ENCODE measurements at places on chromosomes 6 and 20. TPM values are rescaled to one million over a fixed set of nuclear protein-coding genes. Genes with fewer than 3 reads are reported as not detected.

DNA sequence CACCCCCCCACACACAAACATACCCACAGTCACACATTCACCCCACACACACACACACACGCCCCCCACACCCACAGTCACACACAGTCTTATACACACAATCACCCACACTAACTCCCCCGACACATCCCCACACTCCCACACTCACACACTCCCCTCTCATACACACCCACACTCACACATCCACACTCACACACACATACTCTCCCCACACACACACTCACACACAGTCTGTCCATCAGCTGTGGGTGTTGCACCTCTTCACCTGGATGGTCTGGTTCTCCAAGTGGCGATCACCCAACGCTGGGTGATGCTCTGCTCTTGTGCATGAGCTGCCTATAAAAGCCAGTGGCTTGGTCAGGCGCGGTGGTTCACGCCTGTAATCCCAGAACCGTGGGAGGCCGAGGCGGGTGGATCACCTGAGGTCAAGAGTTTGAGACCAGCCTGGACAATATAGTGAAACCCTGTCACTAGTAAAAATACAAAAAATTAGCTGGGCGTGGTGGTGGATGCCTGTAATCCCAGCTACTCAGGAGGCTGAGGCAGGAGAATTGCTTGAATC is 158.9 kb downstream of the SMOC2 start:
- no peak for DNase-seq

- DNase-seq = no peak
Measured at GRCh38 chr6:71444222-71444621, 155.6 kb downstream of the OGFRL1 start.

GRCh38 chr6:163876391-163876790 is 461.9 kb downstream of the QKI start:
- DNase-seq = no peak

DNA sequence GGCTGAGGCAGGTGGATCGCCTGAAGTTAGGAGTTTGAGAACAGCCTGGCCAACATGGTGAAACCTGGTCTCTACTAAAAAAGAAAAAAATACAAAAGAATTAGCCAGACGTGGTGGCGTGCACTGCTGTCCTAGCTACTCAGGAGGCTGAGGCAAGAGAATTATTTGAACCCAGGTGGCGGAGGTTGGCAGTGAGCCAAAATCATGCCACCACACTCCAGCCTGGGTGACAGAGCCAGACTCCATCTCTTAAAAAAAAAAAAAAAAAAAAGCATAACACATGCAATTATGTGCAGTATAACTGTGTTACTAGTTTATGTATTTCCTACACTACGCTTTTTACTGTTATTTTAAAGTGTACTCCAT is 31.9 kb upstream of the FAM135A start:
- DNase-seq = no peak

- DNase-seq = no peak
Measured at GRCh38 chr6:42315259-42315990, 97.8 kb upstream of the MRPS10 start.

DNA sequence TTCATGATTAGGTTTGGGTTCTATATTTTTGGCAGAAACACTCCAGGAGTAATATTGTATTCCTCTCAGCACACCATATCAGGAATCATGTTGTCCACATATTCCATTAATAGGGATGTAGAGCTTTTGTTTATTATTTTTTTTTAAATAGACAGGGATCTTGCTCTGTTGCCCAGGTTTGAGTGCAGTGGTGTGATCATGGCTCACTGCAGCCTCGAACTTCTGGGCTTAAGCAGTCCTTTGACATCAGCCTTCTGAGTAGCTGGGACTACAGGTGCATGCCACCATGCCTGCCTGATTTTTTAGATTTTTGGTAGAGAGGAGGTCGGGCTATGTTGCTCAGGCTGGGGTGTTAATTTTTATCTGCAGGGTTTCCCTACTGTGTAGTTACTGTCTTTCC is 12.0 kb downstream of the SCAF8 start:
- DNase-seq = no peak

DNA sequence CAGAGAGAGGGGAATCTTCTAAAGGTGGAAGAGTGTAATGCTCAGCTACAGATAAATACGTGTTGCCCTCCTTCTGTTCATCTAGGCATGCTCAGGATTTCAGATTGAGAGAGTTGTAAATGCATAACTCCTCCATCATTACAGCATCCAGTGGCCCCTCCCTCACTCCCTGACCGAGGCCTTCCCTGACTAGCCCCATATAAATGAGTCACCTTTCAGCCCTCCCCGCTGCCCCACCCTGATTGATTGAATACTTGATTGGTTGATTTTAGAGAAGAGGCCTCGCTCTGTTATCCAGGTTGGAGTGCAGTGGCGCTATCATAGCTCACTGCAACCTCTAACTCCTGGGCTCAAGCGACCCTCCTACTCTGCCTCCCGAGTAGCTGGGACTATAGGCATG is 193.7 kb downstream of the EYA2 start:
- no peak for DNase-seq

- DNase-seq = no peak
Measured at GRCh38 chr6:73477407-73477806, 15.9 kb downstream of the MTO1 start.

- no peak for DNase-seq
Measured at GRCh38 chr20:36676701-36677421, 30.9 kb upstream of the SLA2 start.

DNA sequence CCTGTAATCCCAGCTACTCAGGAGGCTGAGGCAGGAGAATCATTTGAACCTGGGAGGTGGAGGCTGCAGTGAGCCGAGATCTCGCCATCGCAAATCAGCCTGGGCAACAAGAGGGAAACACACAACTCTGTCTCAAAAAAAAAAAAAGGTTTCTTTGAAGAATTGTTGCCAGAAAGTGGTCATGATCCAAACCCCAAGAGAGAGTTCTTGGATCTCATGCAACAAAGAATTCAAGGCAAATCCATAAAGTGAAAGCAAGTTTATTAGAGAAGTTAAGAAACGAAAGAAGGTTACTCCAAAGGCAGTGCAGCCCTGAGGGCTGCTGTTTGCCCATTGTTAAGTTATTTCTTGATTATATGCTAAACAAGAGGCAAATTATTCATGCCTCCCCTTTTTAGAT is 14.5 kb upstream of the KIFC1 start:
- DNase-seq = no peak

GRCh38 chr20:40926928-40927327 is 101.7 kb upstream of the TOP1 start:
- no peak for DNase-seq

DNA sequence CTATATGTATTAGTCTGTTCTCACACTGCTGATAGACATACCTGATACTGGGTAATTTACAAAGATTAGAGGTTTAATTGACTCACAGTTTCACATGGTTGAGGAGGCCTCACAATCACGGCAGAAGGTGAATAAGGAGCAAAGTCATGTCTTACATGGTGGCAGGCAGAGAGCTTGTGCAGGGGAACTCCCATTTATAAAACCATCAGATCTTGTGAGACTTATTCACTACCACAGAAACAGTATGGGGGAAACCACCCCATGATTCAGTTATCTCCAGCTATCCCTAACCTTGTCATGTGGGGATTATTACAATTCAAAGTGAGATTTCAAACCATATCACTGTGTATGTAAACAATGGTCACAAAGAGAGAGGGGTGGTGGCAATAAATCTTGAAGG is 6.6 kb downstream of the CST8 start:
- DNase-seq = no peak

- no peak for DNase-seq
Measured at GRCh38 chr6:49464691-49465090, 1.5 kb downstream of the CENPQ start.

GRCh38 chr20:55668631-55669030 is 336.7 kb downstream of the CBLN4 start:
- no peak for DNase-seq

- DNase-seq = no peak
Measured at GRCh38 chr6:100160930-100161329, 166.9 kb upstream of the MCHR2 start.

GRCh38 chr6:47066418-47066817 is 24.3 kb upstream of the ADGRF1 start:
- DNase-seq = no peak

- DNase-seq = no peak
Measured at GRCh38 chr6:19137505-19137904, 699.7 kb upstream of the ID4 start.

DNA sequence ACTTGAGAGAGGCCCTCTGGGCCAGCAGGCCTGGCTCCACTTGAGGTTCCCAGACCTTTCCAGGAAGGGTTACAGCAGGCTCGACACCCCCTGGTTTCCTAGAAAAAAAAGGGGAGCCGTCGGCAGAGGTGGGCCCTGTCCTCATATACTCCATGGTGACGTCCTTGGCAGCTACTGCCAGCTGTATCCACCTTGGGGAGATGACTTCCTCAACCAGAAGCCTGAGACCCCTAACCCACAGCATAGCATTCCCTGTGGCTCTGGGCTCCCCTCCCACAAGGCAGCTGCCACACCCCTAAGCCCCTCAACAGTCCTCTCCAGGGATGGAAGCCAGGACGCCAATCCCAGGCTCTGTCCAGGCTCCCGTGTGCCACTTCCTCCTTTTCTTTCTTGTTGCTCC is 294.8 kb downstream of the CDC5L start:
- DNase-seq = no peak

GRCh38 chr20:22389836-22390542 is 194.4 kb downstream of the FOXA2 start:
- DNase-seq = no peak

GRCh38 chr20:19110285-19110684 is 102.2 kb upstream of the SLC24A3 start:
- DNase-seq = no peak

GRCh38 chr6:84392261-84392660 is 164.8 kb upstream of the CEP162 start:
- DNase-seq = no peak

DNA sequence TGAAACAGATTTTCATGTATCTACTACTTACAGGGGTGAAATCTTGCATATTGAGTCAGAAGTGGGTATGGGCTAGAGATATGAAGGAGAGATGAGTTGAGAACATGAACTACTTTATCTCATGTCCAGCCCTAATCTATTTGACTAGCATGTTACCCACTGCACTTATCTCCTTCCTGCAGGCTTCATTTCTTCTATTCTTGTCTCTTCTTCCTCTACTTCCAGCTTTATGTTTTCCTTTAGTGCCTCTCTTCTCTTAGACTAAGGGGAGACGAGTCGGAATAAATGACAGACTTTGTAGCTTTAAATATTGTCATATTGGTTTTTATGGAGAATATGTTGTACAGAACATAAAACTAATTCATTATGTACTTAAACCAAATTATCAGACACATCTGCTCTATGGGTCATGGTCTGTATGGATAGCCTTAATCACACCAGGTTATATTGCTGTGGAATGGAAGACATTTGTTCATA is 5.3 kb downstream of the RAB32 start:
- no peak for DNase-seq

DNA sequence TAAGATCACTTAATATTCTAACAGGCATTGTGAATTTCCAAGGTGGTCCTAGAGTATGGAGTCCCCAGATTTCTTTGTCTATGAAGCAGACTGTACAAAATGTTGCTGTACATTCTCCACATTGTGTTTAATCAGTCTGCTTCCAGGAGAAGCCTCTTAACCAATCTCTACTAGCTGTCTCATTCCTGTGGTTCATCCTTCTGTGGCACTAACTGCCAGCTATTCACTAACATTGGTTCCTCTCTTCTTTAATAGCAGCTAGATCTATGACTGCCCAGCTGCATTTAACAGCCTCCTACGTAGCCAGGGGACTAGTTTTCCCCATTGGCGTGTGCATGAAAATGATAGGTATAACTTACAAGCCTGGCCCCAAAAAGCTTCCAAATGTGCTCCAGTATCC is 395.4 kb downstream of the SAMD5 start:
- DNase-seq = no peak

GRCh38 chr6:56293781-56294180 is 46.4 kb upstream of the COL21A1 start:
- DNase-seq = no peak

DNA sequence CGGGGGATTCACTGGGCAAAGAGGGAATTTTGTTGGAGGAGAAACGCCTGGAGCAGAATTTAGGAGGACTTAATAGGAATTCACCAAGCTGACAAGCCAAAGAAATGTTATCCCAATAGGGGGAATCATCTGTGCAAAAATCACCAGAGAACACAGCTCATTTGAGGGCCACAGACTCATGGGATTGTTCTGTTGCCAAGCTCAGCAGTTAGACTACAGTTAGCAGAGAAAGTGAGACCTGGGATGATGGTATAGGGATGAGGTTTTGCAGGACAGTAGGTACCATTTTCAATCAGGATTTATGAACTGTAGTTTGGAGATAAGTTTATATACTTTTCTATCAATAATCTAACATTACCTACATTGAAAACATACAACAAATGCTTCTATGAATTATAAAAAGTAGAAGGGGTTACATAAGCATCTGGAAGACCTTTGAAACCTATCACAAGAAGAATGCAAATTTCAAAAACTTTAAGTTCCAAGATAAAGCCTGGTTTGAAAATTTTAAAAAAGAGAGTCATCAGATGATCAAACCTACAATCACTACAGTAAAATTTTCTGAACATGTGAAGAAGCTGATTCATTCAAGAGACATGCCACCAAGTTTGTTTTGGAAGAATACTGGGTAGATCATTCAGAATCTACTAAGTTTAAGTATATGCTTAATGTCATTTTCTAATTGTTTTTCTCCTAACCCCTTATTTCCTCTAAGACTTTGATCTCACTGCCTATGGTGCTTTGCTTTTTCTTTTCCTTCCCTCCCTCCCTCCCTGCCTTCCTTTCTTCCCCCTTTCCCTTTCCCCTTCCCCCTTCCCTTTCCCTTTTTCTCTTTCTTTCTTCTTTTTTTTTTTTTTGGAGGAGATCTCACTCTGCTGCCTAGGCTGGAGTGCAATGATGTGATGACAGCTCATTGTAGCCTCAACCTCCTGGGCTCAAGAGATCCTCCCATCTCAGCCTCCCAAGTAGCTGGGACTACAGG is 81.5 kb downstream of the KIF13A start:
- no peak for DNase-seq

- no peak for DNase-seq
Measured at GRCh38 chr20:23257106-23257761, 93.4 kb upstream of the NXT1 start.

- no peak for DNase-seq
Measured at GRCh38 chr6:17352302-17352701, 41.1 kb upstream of the CAP2 start.

DNA sequence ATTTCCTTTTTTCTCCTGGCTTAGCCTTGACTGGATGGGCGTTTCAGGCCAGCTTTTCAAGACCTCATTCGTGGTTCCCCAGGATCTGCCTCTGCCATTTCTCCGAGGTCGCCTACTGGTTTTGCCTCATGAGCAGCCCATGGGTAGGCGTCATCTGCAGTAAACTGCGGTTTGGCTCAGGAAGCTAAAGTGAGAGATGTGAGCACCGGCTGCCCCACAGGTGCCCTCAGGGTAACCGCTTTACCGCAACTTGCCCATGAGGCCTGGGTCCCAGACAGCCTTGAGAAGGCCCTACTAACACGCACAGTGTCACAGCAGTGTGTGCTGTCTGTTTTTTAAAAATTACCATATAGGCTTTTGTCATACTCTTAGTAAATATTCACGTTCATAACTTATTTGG is 53.4 kb upstream of the TBXT start:
- no peak for DNase-seq

The WFDC2 gene
- polyA plus RNA-seq = 177 TPM

The ZBTB12 gene
- polyA plus RNA-seq = 25.5 TPM

The OPRM1 gene
- polyA plus RNA-seq = not detected

The MOG gene
- not detected for polyA plus RNA-seq

The CST4 gene
- polyA plus RNA-seq = not detected

The RAET1E gene
- 0.46 TPM for polyA plus RNA-seq

Data from right renal cortex interstitium (tissue), 3 donors.